ENCODE measurements at places on chromosomes 12 and 14.

DNA sequence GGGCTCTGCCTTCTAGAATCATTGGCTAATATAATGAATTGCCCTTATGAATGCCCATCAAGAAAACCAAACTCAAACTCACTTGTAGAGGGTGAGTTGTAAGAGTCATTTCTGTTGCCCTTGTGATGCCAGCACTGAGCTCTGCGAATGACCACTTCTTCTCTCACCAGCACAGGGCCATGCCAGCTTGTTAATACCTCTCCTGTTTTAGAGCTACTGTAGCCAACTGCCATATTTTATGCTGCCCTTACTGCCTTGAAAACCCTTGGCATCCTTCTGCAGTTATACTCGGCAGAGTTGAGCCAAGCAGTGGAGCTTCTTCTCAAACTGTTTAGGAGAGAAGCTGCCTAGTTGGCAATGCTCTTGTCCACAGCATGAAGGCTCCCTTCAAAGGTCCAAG, 8.1 kb downstream of the KRT75 start:
- no peak for DNase-seq

DNA sequence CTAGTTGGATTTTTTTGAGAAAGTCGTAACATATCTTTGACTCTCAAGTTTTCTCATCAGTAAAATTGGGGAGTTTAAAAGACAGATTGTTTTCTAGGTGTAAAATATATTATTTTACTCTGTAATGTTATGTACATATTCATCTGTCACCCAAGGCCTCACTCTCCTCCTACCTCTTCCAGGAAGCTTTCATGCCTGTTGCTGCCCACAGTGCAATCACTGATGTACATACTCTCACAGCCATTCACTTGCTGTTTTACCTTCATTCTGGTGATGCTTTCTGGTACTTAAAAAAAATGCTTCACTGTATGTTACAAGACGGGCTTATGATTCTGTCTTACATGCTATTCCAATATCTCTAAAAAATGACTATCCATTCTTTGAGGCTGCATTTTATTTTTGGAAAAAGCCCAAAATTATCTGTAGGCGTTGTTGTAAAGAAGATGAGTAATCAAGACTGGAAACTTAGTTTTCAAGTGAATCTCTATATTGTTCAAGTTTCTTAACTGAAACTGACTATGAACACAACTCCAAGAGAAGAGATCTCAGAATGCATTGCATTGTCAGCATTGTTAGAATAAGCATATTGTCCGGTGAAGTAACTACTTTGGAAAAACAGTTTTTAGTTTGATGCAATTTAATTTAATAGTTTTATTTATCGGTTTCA, 82.5 kb downstream of the LMO3 start:
- DNase-seq = no peak

- no peak for DNase-seq
Measured at GRCh38 chr14:21042918-21043317, 756 bp downstream of the RNASE7 start.

- no peak for DNase-seq
Measured at GRCh38 chr12:41189395-41190251, 1.5 kb downstream of the PDZRN4 start.

DNA sequence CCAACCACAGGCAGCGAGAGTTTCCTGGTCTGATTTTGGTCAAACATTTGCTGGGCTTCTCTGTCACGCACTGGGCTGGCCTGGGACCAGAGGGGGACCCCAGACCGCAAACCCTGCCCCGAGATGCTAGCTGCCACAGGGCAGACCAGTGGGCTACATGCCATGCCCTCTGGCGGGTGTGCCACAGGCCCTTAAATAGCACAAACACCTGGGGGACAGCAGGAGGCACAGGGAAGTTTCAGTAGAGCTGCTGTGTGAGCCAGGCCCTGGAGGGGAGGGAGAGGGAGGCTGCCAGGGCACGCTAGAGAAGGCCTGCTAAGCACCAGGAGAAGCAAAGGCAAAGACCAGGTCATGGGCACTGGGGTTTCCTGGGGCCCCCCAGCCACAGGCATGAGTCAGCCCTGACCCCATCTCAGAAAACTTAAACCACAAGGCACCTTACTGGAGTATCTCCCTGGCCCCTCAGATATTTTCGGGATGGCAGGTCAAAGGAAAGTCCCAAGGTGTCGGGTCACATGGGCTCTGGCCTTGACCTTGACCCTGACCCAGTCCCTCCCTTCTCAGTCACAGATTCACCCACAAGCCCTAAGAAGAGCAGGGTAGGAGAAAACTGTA, 29.2 kb downstream of the ITPK1 start:
- no peak for DNase-seq

DNA sequence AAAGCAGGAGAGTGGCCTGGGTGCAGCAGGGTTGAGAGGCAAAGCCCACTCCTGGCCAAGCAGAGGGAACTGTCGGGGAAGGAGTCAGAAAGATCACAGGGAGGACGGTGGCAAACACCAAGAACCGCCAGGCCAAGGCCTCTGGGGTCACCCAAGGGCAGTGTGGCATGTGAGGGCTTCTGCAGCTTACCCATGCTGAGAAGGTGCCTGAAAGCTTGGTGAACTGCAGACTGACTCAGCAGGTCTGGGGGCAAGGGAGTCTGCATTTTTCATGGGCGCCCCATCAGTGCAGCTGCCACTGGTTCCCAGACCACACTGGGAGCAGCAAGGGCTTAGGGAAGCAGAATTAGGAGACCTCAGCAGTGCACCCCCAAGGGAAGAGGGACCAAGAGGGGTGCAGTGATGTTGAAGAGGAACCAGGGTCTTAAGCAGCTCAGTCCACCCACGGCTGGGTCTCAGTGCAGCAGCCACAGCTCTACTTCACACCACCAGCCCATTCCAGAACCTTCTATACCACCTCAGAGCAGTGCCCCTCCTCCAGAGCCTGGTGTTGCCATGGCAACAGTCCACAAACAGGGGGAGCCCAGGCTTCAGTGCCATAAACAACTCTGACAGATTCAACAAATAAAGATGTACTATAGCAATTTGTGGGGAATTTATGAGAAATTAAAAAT, 59.4 kb downstream of the ITPK1 start:
- DNase-seq = no peak

GRCh38 chr14:89384023-89384422, 33.0 kb downstream of the FOXN3 start:
- DNase-seq = no peak

DNA sequence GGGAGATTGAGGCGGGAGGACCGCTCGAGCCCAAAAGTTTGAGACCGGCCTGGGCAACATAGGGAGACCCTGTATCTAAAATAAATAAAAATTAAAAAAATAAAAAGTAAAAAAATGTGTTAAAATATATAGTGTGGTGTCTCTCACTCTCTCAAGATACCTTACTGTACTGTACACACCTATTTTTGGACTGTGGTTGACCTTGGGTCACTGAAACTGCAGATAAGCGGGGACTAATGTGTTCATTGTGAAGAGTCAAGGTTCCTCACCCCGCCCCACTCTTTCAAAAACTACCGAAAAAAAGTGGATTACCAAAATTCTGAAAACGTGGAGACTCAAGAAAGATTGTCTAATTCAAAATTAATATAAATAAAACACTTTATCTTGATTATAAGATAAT, 1.0 kb upstream of the TAS2R13 start:
- DNase-seq = no peak

- no peak for DNase-seq
Measured at GRCh38 chr14:103626146-103626850, 2.7 kb upstream of the KLC1 start.

- DNase-seq = no peak
Measured at GRCh38 chr12:127070515-127071157, 1196.3 kb upstream of the TMEM132C start.

- no peak for DNase-seq
Measured at GRCh38 chr12:64450711-64451486, 1.0 kb upstream of the TBK1 start.
